Heart left ventricle (tissue), 16 donors: ENCODE measurements at places on chromosomes 11 and 22. TPM values are rescaled to one million over a fixed set of nuclear protein-coding genes. Genes with fewer than 3 reads are reported as not detected.

- no peaks in the 10 kb centered on the region for H3K36me3 ChIP-seq
- H3K4me3 ChIP-seq, result no peak overlapping the region
- no peak for DNase-seq
- no peaks in the 10 kb centered on the region for H3K27me3 ChIP-seq
- H3K27ac ChIP-seq, result no peak overlapping the region
These were observed 3.3 kb downstream of the SLC22A25 start for GRCh38 chr11:63240098-63240497.

- H3K4me1 ChIP-seq, result no peaks in the 10 kb centered on the region
- no peaks in the 10 kb centered on the region for H3K27me3 ChIP-seq
- no peak for DNase-seq
- no peak overlapping the region for H3K4me3 ChIP-seq
- no peaks in the 10 kb centered on the region for H3K36me3 ChIP-seq
These were observed 866.2 kb downstream of the TBC1D22A start for GRCh38 chr22:47628477-47629272.

DNA sequence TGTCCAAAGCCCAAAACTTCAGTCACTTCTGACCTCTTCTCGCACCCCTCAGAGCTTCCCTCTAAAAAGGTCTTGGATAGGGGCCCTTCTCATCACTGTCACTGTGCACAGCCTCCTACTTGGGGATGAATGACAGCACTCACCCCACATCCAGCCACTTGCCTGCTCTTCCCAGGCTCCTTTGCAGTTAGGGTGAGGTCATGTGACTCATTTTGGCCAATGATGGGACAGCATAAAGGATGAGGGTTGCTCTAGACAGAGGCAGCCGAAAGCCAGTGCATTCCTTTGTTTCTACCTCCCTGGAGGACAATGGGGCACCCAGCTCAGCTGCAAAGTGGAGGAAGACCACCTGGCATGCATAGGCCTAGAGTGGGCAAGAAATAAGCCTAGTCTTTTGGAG, 1413.3 kb downstream of the TBC1D22A start:
- no peak overlapping the region for H3K27ac ChIP-seq
- H3K36me3 ChIP-seq, result no peaks in the 10 kb centered on the region
- H3K4me3 ChIP-seq, result no peak overlapping the region
- DNase-seq, result no peak
- no peaks in the 10 kb centered on the region for H3K4me1 ChIP-seq

- H3K27ac ChIP-seq, result peak overlapping the region; percentile 15
- H3K4me1 ChIP-seq, result peaks cover 26% of the 10 kb centered on the region
- H3K4me3 ChIP-seq, result no peak overlapping the region
- no peaks in the 10 kb centered on the region for H3K36me3 ChIP-seq
- no peak for DNase-seq
- H3K27me3 ChIP-seq, result no peaks in the 10 kb centered on the region
These were observed 6.7 kb downstream of the APLNR start for GRCh38 chr11:57230316-57230715.

- peaks cover 20% of the 10 kb centered on the region for H3K4me1 ChIP-seq
- H3K4me3 ChIP-seq, result peak overlapping the region; percentile 97
- H3K36me3 ChIP-seq, result peaks cover 20% of the 10 kb centered on the region
- no peak for DNase-seq
- no peaks in the 10 kb centered on the region for H3K27me3 ChIP-seq
These were observed 509 bp downstream of the LAMTOR1 start for GRCh38 chr11:72102631-72102945.

DNA sequence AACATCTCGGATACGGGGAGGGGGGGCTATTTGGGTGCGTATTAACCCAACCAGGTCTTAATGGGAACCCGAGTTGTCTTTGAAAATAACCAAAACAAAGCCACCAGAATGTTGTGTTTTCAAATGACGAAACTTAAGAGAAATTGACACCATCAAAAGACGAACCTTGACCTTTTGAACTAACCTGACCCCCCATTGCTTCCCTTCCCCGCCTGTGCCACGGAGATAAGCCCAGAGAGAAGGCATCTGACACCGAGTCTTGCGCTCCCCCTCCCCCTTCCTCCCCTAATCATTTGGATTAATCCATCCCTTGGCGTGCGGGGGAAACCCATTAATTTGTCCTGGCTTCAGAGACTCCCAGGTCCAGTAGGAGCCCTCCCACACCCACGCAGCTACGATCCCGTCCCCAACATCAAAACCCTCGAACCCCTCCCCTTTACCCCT, 4.5 kb upstream of the GCAT start:
- H3K4me1 ChIP-seq, result peaks cover 20% of the 10 kb centered on the region
- H3K27me3 ChIP-seq, result peaks cover 2% of the 10 kb centered on the region
- DNase-seq, result no peak
- peak overlapping the region; percentile 65 for H3K4me3 ChIP-seq

- no peaks in the 10 kb centered on the region for H3K4me1 ChIP-seq
- no peaks in the 10 kb centered on the region for H3K27me3 ChIP-seq
- no peak for DNase-seq
- H3K36me3 ChIP-seq, result no peaks in the 10 kb centered on the region
These were observed 619.9 kb downstream of the CNTN5 start for GRCh38 chr11:99640671-99641070.

DNA sequence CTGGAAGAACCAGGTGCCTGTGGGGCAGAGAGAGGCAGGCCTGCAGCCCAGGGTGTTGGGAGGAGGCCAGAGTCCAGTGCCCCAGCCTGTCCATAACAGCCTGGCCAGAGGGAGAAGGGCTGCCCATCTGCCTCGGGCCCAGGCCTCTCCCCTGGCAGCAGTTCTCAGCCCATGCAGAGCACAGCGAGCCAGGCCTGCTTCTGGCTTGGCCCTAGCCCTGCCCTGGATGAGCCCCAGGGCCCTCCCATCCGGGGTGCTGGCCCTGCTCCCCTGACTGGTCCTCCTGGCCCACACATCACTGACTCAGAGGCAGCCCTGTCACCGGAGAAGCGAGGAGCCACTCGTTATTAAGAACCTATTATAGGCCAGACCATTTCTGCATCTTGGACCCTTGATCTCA, 19.7 kb upstream of the MYRF start:
- H3K27ac ChIP-seq, result peak overlapping the region; percentile 57
- H3K4me3 ChIP-seq, result no peak overlapping the region
- H3K27me3 ChIP-seq, result no peaks in the 10 kb centered on the region
- DNase-seq, result no peak
- H3K4me1 ChIP-seq, result no peaks in the 10 kb centered on the region

DNA sequence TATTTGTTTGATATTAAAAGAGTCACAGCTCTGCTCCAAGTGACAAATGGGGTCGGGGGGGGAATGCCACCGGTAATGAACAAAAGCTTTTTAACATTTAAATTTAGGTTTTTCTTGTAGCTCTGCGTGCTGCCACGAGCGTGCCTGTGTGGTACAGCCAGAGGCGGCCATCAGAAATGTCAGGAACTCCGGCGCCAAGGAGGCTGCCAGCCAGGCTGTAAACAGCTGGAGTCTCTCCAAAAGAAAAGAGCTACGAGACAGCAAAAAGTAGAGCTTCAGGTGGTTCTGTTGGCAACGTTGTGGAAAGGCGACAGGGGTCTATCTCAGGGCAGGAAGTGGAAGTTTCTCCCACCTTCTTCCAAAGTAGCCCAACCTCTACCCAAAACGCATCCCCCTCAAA, 532.8 kb downstream of the OPCML start:
- no peak for DNase-seq
- H3K4me3 ChIP-seq, result no peak overlapping the region
- H3K4me1 ChIP-seq, result no peaks in the 10 kb centered on the region
- H3K27ac ChIP-seq, result no peak overlapping the region

- H3K27ac ChIP-seq, result no peak overlapping the region
- no peak overlapping the region for H3K4me3 ChIP-seq
- no peak for DNase-seq
These were observed 31.7 kb upstream of the TMPRSS4 start for GRCh38 chr11:118045191-118045590.

DNA sequence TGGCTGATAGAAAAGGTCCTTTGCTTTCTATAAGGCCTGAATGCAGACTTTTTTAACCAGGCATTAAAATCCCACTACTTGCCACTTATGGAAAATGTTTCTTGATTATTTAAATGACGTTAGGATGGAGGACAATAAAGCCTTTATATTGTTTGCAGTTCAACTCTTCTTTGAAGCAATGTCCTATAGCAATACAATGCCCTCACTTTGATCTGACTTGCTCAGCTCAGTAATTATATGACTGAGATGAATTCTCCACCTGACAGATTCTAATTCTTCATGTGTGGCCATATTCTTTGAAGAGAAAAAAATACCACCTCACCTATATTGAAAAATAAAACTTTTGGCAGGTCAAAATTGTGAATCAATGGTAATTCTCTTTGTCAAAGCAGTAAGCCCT, 182.0 kb upstream of the MTMR2 start:
- H3K27me3 ChIP-seq, result no peaks in the 10 kb centered on the region
- H3K36me3 ChIP-seq, result no peaks in the 10 kb centered on the region
- DNase-seq, result no peak
- no peak overlapping the region for H3K4me3 ChIP-seq

GRCh38 chr22:22087854-22088657, 105.5 kb upstream of the TOP3B start:
- H3K27ac ChIP-seq, result no peak overlapping the region
- H3K4me3 ChIP-seq, result no peak overlapping the region
- H3K36me3 ChIP-seq, result no peaks in the 10 kb centered on the region
- DNase-seq, result no peak
- H3K4me1 ChIP-seq, result no peaks in the 10 kb centered on the region

DNA sequence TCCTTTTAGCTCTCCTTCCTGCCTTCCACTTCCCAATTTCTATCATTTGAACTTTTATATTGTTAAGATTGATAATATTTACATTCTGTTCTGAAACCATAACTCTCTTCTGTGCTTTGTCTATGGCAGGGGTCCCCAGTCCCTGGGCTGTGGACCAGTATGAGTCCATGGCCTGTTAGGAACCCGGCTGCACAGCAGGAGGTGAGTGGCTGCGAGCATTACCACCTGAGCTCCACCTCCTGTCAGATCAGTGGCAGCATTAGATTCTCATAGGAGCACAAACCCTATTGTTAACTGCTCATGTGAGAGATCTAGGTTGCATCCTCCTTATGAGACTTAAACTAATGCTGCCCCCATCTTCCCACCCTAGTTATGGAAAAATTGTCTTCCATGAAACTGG, 48.4 kb upstream of the HEPHL1 start:
- no peak overlapping the region for H3K27ac ChIP-seq
- no peaks in the 10 kb centered on the region for H3K36me3 ChIP-seq
- no peaks in the 10 kb centered on the region for H3K4me1 ChIP-seq
- H3K4me3 ChIP-seq, result no peak overlapping the region
- no peak for DNase-seq
- no peaks in the 10 kb centered on the region for H3K27me3 ChIP-seq

Gene LDHAL6A
- polyA plus RNA-seq, result not detected

Gene NCAM1
- 270 TPM for polyA plus RNA-seq

Gene SIRT3
- polyA plus RNA-seq, result 23.6 TPM

Gene ISX
- not detected for polyA plus RNA-seq

Gene SPDYC
- not detected for polyA plus RNA-seq

Gene ZNF70
- polyA plus RNA-seq, result 2.1 TPM

Gene FKBP2
- polyA plus RNA-seq, result 226 TPM

Gene RAB36
- 0.55 TPM for polyA plus RNA-seq

Gene DNHD1
- 2.2 TPM for polyA plus RNA-seq

Gene EXPH5
- 0.14 TPM for polyA plus RNA-seq

Gene OR2D2
- not detected for polyA plus RNA-seq

Gene CLCF1
- polyA plus RNA-seq, result 0.99 TPM
